ENCODE measurements at places on chromosomes 2 and 18. TPM values are rescaled to one million over a fixed set of nuclear protein-coding genes. Genes with fewer than 3 reads are reported as not detected.

DNA sequence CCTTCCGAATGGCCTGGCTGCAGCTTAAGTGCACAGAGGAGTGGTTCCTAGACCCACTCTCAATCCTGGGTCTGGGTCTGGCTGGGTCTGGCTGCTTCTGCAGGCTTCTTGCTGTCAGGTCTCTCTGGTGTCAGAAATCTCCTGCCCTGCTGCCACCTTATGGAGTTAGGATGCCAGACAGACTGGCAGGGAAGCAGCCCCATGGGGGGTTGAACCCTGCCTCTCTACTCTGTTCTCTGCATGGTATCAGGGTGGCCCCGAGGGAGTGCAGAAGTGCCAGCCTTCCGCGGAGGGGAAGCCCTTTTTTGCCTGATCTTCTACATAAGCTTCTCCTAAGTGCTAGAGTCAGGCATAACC, 89.4 kb downstream of the ZCCHC2 start:
- no peak for DNase-seq
- H3K4me3 ChIP-seq = no peak overlapping the region
- H3K27me3 ChIP-seq = peaks cover 28% of the 10 kb centered on the region
- H3K36me3 ChIP-seq = no peaks in the 10 kb centered on the region
- H3K4me1 ChIP-seq = peaks cover 6% of the 10 kb centered on the region
- no peak overlapping the region for H3K27ac ChIP-seq

DNA sequence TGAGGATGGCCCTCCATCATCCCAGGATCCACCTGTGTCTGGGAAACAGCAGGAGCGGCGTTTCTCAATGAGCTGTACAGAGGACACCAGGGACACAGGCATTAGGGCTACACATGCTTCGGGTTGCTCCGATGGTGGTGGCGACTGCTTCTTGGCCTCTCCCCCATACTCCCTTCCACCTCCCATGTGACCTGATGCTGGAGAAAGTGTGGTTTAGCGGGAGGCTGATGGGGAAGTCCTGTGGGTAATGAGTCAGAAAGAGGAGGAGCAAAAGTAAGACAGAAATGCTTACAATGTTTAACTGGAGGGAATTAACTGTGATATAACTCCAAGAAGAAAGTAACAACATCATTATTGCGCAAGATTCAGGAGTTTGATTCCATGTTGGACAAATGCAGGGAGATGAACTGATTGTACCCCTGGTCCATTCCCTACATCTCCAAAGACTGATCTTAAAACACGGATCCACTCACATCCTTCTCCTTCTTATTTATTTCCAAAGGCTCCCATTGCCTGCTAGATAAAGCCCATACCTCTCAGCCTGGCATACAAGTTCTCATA, 186.6 kb downstream of the NRP2 start:
- no peak for DNase-seq
- H3K4me1 ChIP-seq = peaks cover 17% of the 10 kb centered on the region
- peaks cover 4% of the 10 kb centered on the region for H3K27me3 ChIP-seq
- H3K4me3 ChIP-seq = no peak overlapping the region

GRCh38 chr18:66754335-66754734, 150.4 kb upstream of the CDH19 start:
- no peak for DNase-seq
- no peaks in the 10 kb centered on the region for H3K27me3 ChIP-seq
- peaks cover 6% of the 10 kb centered on the region for H3K4me1 ChIP-seq
- no peak overlapping the region for H3K4me3 ChIP-seq

DNA sequence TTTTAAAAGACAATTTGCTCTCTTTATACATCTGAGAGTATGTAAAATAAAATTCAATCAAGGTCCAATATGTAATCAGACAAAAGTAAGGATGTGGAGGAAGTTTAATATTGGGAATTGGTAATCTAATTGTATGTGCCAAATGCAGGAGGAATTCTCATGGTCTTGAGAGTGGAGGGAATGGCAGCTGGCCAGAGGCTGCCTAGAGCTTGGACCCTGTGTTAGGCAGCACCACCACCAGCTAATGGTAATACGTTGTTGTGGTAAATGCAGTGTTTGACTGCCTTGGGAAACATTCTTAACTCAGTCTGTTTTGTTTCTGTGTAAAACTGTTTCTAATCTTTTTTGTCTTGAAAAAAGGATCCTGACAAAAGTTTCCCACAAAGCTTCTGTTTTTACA, 30.0 kb downstream of the GALNT1 start:
- H3K27ac ChIP-seq = no peak overlapping the region
- H3K4me3 ChIP-seq = no peak overlapping the region
- H3K4me1 ChIP-seq = peaks cover 51% of the 10 kb centered on the region
- no peaks in the 10 kb centered on the region for H3K36me3 ChIP-seq
- no peak for DNase-seq
- no peaks in the 10 kb centered on the region for H3K27me3 ChIP-seq

- no peak overlapping the region for H3K27ac ChIP-seq
- peaks cover 31% of the 10 kb centered on the region for H3K4me1 ChIP-seq
- no peaks in the 10 kb centered on the region for H3K36me3 ChIP-seq
- no peak overlapping the region for H3K4me3 ChIP-seq
- H3K27me3 ChIP-seq = no peaks in the 10 kb centered on the region
These were observed 112.0 kb upstream of the THOC1 start for GRCh38 chr18:379681-380330.

GRCh38 chr2:29747786-29748470, 173.5 kb downstream of the ALK start:
- peaks cover 17% of the 10 kb centered on the region for H3K4me1 ChIP-seq
- no peak overlapping the region for H3K27ac ChIP-seq
- H3K36me3 ChIP-seq = no peaks in the 10 kb centered on the region
- H3K27me3 ChIP-seq = peaks cover 4% of the 10 kb centered on the region

DNA sequence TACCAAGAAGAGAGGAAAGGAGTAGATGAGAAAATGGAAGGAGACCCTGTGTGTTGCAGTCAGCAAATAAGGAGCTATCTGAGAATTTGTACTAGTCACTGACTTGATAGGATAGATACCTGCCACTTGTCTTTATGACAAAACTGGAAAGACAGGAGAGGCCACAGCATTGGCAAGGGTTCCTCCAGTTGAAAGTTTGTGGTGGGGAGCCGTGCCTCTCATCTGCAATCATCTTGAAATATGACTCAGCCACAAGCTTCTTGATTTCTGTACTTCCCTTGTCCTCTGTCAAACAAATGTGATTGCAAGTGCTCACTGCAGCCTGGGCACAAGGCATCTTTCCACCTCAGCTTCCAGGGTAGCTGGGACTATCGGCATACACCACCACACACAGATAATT, 99.1 kb downstream of the GREB1L start:
- DNase-seq = no peak
- no peak overlapping the region for H3K27ac ChIP-seq
- H3K4me3 ChIP-seq = no peak overlapping the region
- no peaks in the 10 kb centered on the region for H3K36me3 ChIP-seq
- peaks cover 5% of the 10 kb centered on the region for H3K27me3 ChIP-seq

- no peaks in the 10 kb centered on the region for H3K27me3 ChIP-seq
- no peak for DNase-seq
- H3K4me3 ChIP-seq = no peak overlapping the region
These were observed 366.8 kb upstream of the SALL3 start for GRCh38 chr18:78612801-78613200.

DNA sequence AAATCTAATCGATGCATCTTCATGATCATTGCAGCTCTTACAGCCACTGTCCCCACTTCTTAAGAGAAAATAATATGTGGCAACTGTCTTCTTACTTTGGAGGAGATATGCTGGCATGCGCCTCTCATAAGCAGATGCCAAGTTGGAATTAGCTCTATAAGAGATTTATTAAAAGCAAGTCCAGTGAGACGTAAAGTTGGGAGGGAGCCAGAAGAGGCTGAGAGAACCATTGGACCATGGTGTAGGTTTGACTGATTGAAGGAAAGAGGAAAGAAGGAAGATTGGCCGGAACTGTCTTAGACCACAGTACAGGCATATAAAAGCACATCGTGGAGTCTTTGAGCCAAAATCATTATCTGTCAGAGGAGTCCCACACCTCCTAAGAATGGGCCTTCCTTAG, 265.7 kb upstream of the ZC3H15 start:
- no peak for DNase-seq
- no peaks in the 10 kb centered on the region for H3K27me3 ChIP-seq

- no peak for DNase-seq
- no peak overlapping the region for H3K27ac ChIP-seq
- H3K36me3 ChIP-seq = no peaks in the 10 kb centered on the region
- no peak overlapping the region for H3K4me3 ChIP-seq
These were observed 391.2 kb downstream of the FBXO15 start for GRCh38 chr18:73756256-73757091.

GRCh38 chr18:2825613-2826175, 21.1 kb upstream of the EMILIN2 start:
- no peak for DNase-seq
- no peak overlapping the region for H3K4me3 ChIP-seq
- H3K27me3 ChIP-seq = peaks cover 6% of the 10 kb centered on the region
- no peaks in the 10 kb centered on the region for H3K4me1 ChIP-seq
- no peaks in the 10 kb centered on the region for H3K36me3 ChIP-seq

DNA sequence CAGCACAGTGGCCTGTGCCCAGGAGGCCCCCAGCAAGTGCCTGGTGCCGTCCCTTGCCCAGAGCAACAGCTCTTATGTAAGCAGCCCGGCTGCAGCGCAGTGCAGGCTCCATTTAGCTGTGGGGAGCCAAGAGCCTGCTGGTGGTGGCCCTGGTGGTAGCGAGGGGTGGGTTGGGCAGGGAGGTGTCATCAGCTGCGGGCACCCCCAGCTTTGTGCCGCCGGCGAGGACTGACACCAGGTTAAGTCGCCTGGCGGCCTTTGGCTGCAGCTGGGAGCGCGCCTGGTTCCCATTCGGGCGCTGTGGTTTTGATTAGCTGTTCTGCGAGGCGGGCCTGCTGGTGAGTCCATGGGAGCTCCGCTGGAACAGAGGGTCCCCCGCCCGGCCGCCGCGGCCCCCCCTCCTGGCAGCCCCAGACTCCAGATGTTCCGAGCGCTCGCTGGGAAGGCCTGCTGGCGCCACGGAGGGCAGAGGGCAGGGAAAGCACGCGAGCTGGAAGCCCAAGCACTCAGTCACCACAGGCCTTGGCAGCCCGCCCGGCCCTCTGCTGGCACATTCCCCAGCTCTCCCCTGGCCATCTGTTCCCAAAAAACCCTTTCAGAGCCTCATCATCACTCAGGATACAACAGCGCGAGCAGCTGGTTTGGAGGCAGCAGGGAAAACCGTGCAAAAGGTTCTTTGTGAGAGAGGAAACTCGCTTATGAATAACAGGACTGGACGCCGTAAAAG, 18.4 kb downstream of the ATOH8 start:
- H3K36me3 ChIP-seq = no peaks in the 10 kb centered on the region
- H3K27me3 ChIP-seq = peaks cover under 1% of the 10 kb centered on the region
- peaks cover 60% of the 10 kb centered on the region for H3K4me1 ChIP-seq
- peak; percentile 99 for DNase-seq
- peak overlapping the region; percentile 72 for H3K4me3 ChIP-seq

DNA sequence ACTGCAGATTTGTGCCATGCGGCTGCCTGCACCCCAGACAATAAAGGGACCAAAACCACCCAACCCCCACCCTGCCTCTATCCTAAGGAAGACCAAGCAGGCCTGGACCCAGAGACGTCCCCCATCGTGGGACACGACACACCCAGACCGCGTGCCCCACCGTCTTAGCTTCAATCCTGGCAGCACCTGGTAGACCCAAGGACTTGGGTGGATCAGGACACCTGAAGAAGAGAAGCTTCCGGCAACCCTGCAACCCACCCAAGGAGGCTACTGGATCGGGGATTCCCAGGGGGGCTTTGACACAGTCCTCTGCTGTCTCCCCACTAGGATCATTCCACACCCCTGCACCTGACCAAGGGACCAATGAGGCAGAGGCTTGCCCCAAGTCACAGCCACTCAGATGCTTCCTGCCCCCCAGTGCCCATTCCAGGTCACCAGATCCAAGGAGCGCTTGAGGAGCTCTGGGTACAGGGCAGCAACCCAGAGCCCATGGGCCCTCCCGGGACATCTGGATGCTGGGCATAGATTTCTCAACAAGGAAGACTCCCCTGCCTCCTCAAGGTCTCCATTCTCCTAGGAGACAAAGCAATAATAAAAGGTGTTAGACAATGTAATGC, 3.6 kb downstream of the ALPI start:
- no peak overlapping the region for H3K4me3 ChIP-seq
- DNase-seq = peak; percentile 63
- H3K27me3 ChIP-seq = peaks cover 7% of the 10 kb centered on the region
- peaks cover 27% of the 10 kb centered on the region for H3K4me1 ChIP-seq

DNA sequence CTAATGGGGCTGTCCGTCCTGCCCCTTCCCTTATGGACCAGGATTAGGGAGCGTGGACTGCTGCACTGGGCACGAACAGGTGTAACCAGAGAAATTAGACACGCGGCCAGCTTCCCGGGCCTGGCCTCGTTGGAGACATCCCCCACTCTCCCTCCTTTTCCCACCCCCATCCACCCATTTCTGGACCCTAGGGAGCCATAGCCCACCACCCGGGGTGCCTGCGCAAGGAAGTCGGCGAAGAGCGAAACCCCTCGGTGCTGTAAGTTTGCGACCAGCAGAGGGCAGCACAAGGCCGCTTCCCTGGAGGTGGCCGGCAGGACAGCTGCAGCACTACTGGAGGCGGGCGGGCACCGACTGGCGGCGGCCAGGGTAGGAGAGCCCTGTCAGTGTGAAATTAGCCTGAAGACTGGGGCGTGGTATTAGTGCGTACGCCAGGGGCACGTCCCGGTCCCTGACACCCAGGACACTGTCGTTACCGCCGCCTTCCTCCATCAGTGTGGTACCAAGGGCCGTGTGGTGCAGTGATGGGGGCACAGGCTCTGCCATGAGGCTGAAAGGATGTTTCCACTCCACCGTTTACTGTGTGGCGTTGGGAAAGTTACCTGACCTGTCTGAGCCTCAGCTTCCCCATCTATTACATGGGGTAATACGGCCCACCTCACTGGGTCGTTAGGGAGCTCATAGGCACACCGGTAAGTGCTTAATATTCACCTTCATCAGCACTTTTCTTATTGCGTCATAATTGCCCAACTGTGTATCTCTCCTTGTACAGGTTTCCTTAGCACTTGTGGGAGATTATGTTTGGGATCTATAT, 36.0 kb upstream of the CD207 start:
- peaks cover 39% of the 10 kb centered on the region for H3K27me3 ChIP-seq
- no peak overlapping the region for H3K27ac ChIP-seq
- DNase-seq = no peak
- peaks cover 4% of the 10 kb centered on the region for H3K4me1 ChIP-seq
- no peak overlapping the region for H3K4me3 ChIP-seq
- no peaks in the 10 kb centered on the region for H3K36me3 ChIP-seq

GRCh38 chr2:66748939-66749338, 314.0 kb downstream of the MEIS1 start:
- H3K4me3 ChIP-seq = no peak overlapping the region
- H3K4me1 ChIP-seq = no peaks in the 10 kb centered on the region
- H3K36me3 ChIP-seq = no peaks in the 10 kb centered on the region
- DNase-seq = no peak
- peaks cover 13% of the 10 kb centered on the region for H3K27me3 ChIP-seq

- DNase-seq = no peak
- H3K27me3 ChIP-seq = no peaks in the 10 kb centered on the region
- no peak overlapping the region for H3K27ac ChIP-seq
- no peak overlapping the region for H3K4me3 ChIP-seq
- H3K4me1 ChIP-seq = peaks cover 6% of the 10 kb centered on the region
These were observed 275.3 kb upstream of the RAB12 start for GRCh38 chr18:8333961-8334360.

GRCh38 chr2:128414351-128414750, 95.7 kb upstream of the HS6ST1 start:
- no peaks in the 10 kb centered on the region for H3K27me3 ChIP-seq
- peak; percentile 35 for DNase-seq
- H3K36me3 ChIP-seq = no peaks in the 10 kb centered on the region
- no peaks in the 10 kb centered on the region for H3K4me1 ChIP-seq
- no peak overlapping the region for H3K4me3 ChIP-seq

TLX2 gene
- total RNA-seq = not detected

C2orf15 gene
- total RNA-seq = not detected

CXCR1 gene
- total RNA-seq = not detected

RESP18 gene
- total RNA-seq = not detected

UGT1A10 gene
- total RNA-seq = not detected

PLA2R1 gene
- total RNA-seq = 47.7 TPM

CD28 gene
- 0.05 TPM for total RNA-seq

CROCC2 gene
- not detected for total RNA-seq

Data from chondrocyte (in vitro differentiated cells).